Fibroblast of the aortic adventitia (primary cell): ENCODE measurements at places on chromosomes 3 and 15. TPM values are rescaled to one million over a fixed set of nuclear protein-coding genes. Genes with fewer than 3 reads are reported as not detected.

The CYP1A2 gene
- not detected in 2 replicates for total RNA-seq

The HYAL1 gene
- 0.90 TPM in 1 of 2 replicates, not detected in the other for total RNA-seq

The ACTRT3 gene
- total RNA-seq: 3.8 and 4.3 TPM in 2 replicates

The OTOL1 gene
- not detected in 2 replicates for total RNA-seq

The TGM5 gene
- total RNA-seq: not detected in 2 replicates

The NR1I2 gene
- total RNA-seq: 0.27 TPM in 1 of 2 replicates, not detected in the other

The ISLR gene
- total RNA-seq: 163 and 243 TPM in 2 replicates

The CPNE4 gene
- not detected in 2 replicates for total RNA-seq

The SUMF1 gene
- 43.3 and 45.6 TPM in 2 replicates for total RNA-seq

The ZPLD1 gene
- 0.33 and 0.45 TPM in 2 replicates for total RNA-seq

The ADAMTS7 gene
- total RNA-seq: 7.5 and 11.2 TPM in 2 replicates

The RAD51 gene
- 2.9 and 12.1 TPM in 2 replicates for total RNA-seq

The ALS2CL gene
- 0.16 and 0.18 TPM in 2 replicates for total RNA-seq

The SPINK8 gene
- not detected in 2 replicates for total RNA-seq

The RTP1 gene
- not detected in 2 replicates for total RNA-seq

The APBA2 gene
- 1.8 and 4.3 TPM in 2 replicates for total RNA-seq

The GOLGA8G gene
- total RNA-seq: not detected in 2 replicates

The UACA gene
- total RNA-seq: 106 and 149 TPM in 2 replicates
